ENCODE measurements at places on chromosomes 12 and 14. TPM values are rescaled to one million over a fixed set of nuclear protein-coding genes. Genes with fewer than 3 reads are reported as not detected.
A peak's percentile ranks its signal among the peaks of the same experiment; 100 is the strongest.

GRCh38 chr14:21026274-21026987 is 1.6 kb upstream of the NDRG2 start:
- peaks cover 26% of the 10 kb centered on the region for H3K27me3 ChIP-seq
- peaks cover 14% of the 10 kb centered on the region for H3K4me1 ChIP-seq
- H3K4me3 ChIP-seq = no peak overlapping the region
- DNase-seq = no peak
- H3K36me3 ChIP-seq = no peaks in the 10 kb centered on the region

DNA sequence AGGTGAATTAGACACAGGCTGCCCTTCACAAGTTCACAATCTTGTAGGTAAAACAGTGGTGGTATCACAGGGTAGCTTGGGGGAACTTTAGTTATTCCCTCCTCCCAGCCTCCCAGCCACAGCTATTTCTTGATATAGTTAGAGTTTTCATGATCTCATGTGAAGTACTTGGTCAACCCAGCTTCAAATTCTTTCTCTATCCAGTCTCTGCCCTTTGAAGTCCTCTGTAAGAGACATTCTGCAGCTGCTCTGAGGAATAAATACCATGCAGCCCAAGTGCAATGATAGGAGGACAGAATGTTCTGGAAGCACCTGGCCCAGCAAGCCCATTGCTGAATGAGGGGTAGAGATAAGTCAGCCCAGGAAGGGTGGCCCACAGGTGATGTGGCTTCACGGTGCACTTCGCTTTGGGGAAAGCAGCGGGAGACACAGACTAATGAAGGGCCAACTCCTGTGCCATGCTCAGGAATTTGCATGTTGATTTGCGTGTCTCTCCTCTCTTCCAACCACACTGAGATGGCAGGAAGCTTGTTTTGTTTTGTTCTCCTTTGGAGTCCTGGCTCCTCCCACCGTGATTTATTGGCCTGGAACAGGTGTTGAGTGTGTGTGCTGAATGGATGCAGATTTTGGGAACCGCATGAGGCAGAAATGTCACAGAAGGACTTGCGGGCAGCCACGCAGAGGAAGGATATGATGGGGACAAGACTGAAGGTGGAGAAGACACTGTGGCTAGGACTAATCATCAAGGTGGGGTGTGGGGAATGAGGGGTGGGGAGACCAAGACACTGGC is 8.0 kb upstream of the TXNRD1 start:
- no peak for DNase-seq
- H3K27ac ChIP-seq = no peak overlapping the region
- H3K27me3 ChIP-seq = peaks cover 4% of the 10 kb centered on the region

Gene FGF23
- total RNA-seq = not detected

GRCh38 chr14:77026166-77026929 is 2.2 kb downstream of the IRF2BPL start:
- no peaks in the 10 kb centered on the region for H3K27me3 ChIP-seq
- peaks cover 68% of the 10 kb centered on the region for H3K4me1 ChIP-seq
- H3K27ac ChIP-seq = peak overlapping the region; percentile 66
- peak overlapping the region; percentile 73 for H3K4me3 ChIP-seq
- DNase-seq = no peak

DNA sequence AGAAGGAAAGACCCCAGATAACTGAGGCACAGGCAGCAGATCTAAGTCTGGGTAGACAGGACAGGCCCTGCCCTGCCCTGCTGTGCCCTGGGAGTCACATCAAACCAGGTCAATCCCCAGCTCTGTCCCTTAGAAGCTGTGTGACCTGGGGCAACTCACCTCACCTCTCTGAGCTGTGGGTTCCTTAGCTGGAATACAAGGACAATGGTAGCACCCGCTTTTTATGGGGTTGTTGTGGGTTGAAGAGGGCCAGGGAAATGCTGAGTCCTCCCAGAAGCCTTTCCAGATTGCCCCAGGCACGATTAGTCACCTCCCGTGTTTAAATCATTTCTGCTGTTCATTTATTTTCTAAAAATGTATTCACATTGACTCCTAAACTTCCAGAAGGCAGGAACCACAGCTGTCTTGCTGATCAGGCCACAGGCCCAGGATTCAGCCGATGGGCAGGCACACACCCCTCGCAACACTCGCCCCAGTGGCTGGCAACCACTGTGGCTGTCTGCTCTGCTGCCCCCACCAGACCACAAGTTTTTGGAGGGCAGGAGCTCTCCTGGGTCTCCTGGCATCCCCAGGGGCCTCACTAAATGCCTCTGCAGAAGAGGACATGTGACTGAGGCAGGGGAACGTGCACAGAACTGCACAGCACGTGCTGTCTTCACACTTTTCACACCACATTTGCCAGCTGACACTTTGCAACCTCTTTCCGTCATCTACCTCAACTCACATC is 3.0 kb downstream of the SELPLG start:
- H3K36me3 ChIP-seq = peaks cover 60% of the 10 kb centered on the region
- H3K4me1 ChIP-seq = peaks cover 52% of the 10 kb centered on the region
- no peak for DNase-seq
- peak overlapping the region; percentile 98 for H3K4me3 ChIP-seq
- H3K27me3 ChIP-seq = no peaks in the 10 kb centered on the region
